ENCODE measurements at places on chromosomes 3 and 15.

DNA sequence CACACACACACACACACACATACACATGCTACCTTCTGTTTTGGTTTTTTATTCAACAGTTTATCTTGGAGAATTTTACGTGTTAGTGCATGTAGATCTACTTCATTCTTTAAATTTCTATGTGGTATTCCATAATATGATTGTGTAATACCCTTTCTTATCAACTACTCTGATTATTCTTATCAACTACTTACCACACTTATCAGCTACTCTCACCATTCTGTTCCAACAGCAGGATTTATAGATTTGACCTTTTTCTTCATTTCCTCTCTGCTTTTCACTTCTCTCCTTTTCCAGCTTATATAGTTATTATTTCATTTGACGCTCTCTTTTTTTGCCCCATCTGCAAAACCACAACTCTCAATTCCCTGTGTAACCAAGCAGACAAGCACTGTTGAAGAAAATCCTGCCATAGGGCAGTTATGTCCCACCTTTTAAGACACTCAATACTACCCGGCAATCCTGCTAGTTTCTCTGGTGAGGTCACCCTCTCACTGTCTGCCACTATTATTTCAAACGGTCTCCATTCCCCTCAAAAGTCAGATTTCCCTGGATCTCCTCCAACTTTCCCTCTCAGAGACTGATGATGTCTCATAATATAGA, 56.9 kb upstream of the SATB1 start:
- DNase-seq: no peak

- DNase-seq: no peak
Measured at GRCh38 chr3:114566162-114566755, 272.4 kb downstream of the TIGIT start.

- DNase-seq: no peak
Measured at GRCh38 chr3:126155819-126156218, 24.6 kb downstream of the ALDH1L1 start.

DNA sequence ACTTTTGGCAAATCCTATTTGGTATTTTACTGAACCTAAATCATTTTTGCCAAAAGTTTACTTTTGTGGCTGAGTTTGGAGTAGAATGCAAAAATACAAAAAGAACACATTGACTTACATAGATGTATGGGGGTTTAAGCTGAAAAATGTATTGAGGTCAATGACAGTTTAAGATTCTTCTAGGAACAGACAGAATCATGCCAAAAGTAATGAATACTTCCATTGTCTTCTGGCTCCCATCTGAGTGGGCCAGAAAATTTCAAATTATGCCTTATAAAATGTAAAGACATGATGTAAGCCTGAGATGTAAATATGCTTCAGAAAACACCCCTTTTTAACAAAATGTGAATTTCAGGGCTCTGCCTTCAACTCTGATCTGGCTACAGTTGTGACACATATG, 375.1 kb upstream of the DPH6 start:
- no peak for DNase-seq

- DNase-seq: no peak
Measured at GRCh38 chr3:84885199-84885882, 73.4 kb upstream of the CADM2 start.

GRCh38 chr3:81394651-81395524, 366.6 kb downstream of the GBE1 start:
- DNase-seq: no peak

All from AG04449 (cell line).